ENCODE measurements at places on chromosomes 2 and 18.

GRCh38 chr2:185393091-185393490, 345.5 kb upstream of the FSIP2 start:
- no peak for DNase-seq

- DNase-seq, result no peak
Observed at GRCh38 chr2:156517419-156517818, 81.2 kb downstream of the GPD2 start.

GRCh38 chr2:193963472-193964119, 1693.4 kb upstream of the SLC39A10 start:
- DNase-seq, result no peak

GRCh38 chr2:12684471-12684936, 32.2 kb upstream of the TRIB2 start:
- no peak for DNase-seq

GRCh38 chr2:206859330-206859739, 80.0 kb upstream of the CPO start:
- DNase-seq, result no peak

- DNase-seq, result no peak
Observed at GRCh38 chr2:168565112-168565511, 109.0 kb downstream of the CERS6 start.

GRCh38 chr18:10376731-10377130, 77.7 kb upstream of the APCDD1 start:
- DNase-seq, result no peak

DNA sequence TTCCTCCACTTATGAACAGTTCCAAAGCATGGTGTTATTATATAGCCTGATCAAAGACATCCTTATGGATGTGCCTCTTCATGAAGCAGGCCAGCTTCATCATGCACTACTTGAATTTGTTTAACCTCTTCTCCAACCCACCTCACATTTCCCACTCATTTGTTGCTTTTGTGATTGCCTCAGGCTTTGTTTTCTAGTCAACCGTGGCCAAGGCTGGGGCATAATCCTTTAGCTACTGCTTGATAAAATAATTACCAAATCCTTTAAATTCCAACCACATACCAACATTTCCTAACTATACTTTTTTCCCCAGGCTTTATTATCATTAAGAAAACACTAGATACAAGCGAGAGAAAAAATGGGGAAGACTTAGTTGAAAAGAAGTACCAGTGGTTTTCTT, 39.6 kb upstream of the SCN1A start:
- DNase-seq, result no peak

- DNase-seq, result no peak
Observed at GRCh38 chr2:70930371-70931329, 5.0 kb upstream of the ATP6V1B1 start.

- no peak for DNase-seq
Observed at GRCh38 chr18:23972453-23972852, 42.1 kb upstream of the TTC39C start.

GRCh38 chr2:64625299-64626145, 28.2 kb downstream of the SERTAD2 start:
- no peak for DNase-seq

GRCh38 chr18:9648431-9649163, 34.2 kb upstream of the PPP4R1 start:
- no peak for DNase-seq

DNA sequence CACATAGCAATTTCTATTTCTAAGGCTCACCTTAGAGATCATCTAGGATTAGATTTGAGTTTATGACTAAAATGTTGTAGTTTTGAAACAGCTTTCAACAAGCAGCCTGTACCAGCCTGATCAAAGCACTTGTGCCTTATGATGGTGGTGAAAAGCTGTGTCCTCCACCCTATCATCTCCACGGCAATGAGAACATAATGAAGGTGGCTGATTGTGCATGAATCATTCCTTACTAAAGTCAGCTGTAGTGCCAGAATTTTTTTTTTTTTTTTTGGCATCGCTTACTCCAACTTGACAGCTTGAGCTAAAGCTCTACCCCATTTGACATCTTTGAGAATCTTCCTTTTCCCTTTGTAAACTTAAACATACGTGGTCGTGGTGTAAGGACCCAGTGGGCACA, 86.0 kb downstream of the DCC start:
- no peak for DNase-seq

DNA sequence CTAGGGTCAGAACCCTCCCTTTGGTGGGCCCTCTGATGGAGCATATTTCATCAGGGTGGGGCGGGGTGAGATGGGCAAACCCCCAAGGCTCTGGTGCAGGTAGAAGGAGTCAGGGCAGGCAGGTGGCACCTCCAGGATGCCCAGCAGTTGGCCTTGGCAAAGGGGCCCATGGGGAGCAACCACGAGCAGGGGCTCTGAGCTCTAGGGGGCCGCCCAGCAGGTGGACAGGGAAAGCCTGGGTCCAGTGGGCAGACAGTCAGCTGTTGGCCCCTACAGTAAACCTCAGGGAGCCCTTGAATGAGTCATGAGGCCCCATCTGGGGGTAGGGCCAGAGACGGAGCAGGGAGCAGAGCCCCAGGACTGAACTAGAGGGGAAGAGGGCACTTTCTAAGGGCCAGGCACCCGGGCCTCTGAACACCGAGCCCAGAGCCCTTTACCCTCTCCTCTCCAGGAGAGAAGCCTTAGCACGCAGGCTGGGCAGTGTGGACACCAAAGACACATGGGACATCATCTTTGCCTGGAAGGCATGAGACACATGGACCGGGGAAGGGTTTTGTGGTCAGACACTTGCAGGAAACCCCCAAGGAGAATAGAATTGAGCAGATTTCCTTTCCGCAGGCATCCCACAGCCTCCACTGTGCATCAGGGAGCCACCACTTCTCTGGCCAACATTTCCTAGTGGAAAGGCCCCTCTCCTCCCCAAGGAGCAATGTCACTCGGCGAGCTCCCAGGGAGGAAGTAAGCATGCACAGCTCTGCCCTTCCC, 257.3 kb downstream of the GLI2 start:
- DNase-seq, result no peak

- no peak for DNase-seq
Observed at GRCh38 chr2:47402555-47402804, 476 bp upstream of the MSH2 start.

GRCh38 chr2:208090420-208090819, 33.9 kb downstream of the CRYGD start:
- DNase-seq, result no peak

GRCh38 chr2:23283653-23284052, 101.3 kb upstream of the KLHL29 start:
- DNase-seq, result no peak

- no peak for DNase-seq
Observed at GRCh38 chr2:23803264-23803964, 123.5 kb downstream of the ATAD2B start.

DNA sequence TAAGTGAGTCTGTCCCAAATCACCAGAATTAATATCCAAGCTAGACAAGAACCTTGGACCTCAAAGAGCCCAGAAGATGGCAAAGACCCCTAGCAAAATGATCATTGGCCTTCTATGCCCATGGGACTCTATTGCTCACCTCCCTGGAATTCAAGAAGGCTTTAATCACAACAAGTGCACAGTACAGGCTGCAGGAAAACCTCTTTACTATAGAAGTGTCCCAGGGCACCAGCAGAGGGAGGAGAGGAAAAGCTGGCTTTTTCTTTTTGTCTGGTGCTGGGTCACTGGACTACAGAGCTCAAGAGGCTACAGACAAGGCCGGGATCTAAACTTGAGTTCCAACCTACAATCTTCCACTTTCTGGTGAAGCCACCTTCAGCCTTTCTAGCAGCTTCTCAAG, 88.3 kb upstream of the PPP1CB start:
- DNase-seq, result no peak

DNA sequence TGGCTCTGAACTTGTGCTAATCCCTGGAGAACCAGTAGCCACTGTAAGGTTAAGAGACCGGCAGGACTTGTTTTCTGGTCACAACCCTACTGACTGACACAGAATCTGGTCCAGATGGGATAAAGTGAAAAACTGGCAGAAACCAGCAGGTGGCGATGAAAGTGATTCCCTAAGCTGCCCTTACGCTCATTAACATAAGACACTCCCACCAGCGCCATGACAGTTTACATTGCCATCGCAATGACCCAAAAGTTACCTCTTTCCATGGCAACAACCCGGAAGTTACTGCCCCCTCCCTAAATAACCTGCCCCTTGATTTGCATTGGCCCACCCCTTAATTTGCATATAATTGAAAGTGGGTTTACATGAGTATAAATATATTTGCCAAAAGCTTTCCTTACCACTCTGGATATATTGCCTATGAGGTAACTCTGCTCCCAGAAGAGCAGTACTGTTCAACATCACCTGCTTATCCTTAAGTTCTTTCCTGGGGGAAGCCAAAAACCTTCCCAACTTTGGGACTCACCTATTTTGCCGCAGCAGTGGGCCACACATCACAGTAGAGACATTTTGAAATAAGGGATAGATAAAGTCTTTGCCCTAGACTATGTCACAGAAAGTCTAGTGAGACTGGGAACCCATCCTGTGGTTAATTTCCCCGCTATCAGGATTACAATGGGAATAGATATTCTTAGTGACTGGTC, 35.8 kb upstream of the AFF3 start:
- no peak for DNase-seq

- DNase-seq, result no peak
Observed at GRCh38 chr2:148954536-148954935, 79.5 kb downstream of the KIF5C start.

GRCh38 chr2:234500394-234501006, 3.6 kb upstream of the ARL4C start:
- no peak for DNase-seq

- DNase-seq, result no peak
Observed at GRCh38 chr2:164151522-164151921, 415.7 kb upstream of the FIGN start.

DNA sequence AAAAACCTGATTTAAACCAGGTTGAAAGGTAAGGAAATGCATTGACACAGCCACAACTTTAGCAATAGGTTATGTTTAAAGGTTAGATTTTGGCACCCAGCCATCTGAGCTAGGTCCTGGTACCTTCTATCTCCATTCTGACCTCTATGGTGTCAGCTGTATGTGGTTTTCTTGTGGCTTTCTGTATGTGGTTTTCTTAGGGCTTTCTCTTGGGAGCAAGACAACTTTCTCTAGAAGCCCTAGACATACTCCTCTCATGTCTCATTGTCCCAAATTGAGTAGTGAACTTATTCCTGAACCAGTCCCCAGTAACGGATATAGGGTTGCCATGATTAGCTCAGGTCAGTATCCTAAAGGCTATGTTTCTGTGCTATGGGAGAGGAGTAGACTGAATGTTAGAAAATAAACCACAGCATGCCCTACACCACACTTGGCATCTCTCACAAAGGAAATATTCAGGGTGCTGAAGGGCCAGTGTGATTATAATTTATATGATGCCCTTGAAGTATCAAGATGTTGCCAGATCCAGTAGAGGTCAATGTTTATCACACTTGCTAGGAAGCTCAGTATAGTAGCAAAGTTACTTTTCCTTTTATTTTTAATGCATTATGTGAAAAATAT, 176.1 kb downstream of the CAPN13 start:
- no peak for DNase-seq

DNA sequence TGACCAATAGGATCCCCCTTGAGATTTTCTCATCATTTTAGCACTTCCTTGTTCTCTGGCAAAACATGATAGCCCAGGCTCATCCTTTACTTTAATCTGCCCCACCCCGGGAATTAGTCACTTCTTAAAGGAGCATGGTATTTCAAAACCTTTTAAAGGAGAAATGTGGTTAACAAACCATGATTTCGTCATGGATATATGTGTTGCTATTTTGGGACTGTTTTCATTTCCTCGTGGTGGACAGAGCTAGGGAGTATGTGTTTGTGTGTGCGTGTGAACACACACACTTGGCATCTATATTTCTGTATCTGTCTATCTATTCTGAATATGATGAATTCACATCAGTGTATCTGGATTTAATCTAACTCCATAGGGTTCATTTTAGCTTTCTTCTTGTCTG, 128.1 kb downstream of the BIRC6 start:
- no peak for DNase-seq

GRCh38 chr2:139099721-139100120, 319.5 kb upstream of the NXPH2 start:
- DNase-seq, result no peak

- no peak for DNase-seq
Observed at GRCh38 chr2:178530625-178531142, 50.4 kb downstream of the PLEKHA3 start.

DNA sequence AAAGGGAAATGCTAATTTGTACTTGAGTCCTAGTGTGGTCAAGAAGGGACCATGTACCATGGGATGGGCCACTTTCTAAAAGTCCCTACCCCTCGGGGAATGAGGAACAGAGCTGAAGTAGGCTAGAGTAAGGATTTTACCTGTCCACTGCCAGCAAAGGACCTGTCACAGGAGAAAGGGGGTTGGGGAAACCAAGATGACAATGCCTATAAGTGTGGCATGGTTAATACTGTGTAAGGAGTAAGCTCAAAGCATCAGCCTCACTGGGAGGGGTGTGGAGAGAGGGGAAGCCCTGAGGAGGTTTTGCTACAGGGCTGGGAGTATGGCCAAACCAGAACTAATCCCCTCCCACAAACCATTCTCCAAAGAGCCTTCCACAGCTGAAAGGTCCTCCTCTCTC, 15.8 kb downstream of the GKN2 start:
- DNase-seq, result no peak

- DNase-seq, result no peak
Observed at GRCh38 chr2:55805686-55806085, 112.0 kb upstream of the PNPT1 start.

DNA sequence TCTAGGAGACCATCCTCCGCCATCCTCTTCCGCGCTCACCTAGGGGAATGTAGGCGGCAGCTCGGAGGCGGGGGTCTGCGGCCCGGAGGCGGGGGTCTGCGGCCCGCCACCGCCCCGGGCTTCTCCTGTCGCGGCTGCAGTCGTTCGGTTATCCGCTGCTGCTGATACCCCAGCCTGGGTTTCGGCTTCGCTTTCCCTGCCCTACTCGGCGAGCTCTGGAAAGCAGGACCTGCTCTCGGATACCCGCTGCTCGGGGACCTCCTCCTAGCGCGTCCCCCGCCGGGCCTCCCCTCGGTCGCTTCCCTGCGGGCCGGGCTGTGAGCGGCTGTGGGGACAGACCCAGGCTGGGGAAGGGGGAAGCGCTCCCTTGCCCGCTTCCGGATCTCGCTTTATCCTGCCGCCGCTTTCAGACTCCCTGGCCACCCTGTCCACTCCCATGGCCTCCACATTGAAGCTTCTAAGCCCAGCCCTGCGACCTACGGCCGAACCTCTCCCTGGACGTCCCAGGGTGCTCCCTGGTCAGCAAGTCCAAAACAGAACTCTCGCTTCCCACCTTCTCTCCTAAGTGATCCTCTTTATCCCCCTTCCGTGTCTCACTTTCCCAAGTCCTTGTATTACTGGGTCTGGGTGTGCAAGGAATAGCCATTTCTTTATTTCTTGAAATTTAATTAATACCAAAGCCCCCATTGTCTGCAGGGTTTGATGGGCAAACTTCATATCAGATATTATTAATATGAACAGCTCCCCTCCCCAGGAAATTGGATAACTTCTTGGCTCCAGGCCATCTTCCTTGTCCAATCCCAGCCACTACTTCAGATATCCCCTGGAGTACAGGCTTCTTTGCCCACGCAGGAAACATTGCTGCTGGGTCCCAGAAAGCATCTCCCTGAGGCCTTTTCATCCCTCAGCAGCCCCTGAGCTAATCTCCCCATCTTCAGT, 769 bp downstream of the FKBP1B start:
- no peak for DNase-seq

- no peak for DNase-seq
Observed at GRCh38 chr18:60383893-60384292, 11.3 kb upstream of the MC4R start.

Measured in omental fat pad (tissue), 4 donors.